ENCODE measurements at places on chromosomes 6 and 20.

- peak; percentile 19 for DNase-seq
Measured at GRCh38 chr6:116016846-116017545, 43.7 kb downstream of the FRK start.

- no peak for DNase-seq
Measured at GRCh38 chr6:28351493-28351925, 1.8 kb downstream of the ZKSCAN3 start.

DNA sequence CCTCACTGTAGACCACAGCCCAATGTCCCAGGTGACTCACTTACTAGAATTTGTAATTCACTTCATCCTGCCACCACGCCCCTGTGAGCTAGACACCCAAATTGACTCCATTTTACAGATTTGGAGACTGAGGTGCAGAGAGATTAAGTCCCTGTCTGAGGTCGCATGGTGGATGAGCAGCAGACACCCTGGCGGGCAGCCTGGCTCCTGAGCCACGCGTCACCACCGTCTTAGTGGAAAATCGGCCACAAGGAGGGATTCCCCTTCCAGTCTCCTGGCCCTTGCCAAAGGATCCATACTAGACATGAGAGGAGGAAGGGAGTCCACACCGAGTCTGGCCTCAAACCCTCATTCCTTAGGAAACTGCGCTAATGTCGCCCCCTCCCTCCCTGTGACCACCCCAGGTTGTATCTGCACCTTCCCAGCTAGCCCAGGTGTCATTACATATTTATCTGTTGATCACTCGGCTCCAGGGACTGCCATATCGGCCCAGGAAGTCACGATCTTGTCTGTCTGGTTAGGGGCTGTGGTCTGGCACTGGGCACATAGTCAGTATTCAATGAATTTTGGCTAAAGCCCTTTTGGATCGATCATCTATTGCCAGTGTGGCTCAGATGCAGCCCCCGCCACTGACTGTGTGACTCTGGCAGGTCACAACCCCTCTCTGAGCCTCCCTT lies 25.7 kb upstream of the PTGIS start:
- DNase-seq = no peak

DNA sequence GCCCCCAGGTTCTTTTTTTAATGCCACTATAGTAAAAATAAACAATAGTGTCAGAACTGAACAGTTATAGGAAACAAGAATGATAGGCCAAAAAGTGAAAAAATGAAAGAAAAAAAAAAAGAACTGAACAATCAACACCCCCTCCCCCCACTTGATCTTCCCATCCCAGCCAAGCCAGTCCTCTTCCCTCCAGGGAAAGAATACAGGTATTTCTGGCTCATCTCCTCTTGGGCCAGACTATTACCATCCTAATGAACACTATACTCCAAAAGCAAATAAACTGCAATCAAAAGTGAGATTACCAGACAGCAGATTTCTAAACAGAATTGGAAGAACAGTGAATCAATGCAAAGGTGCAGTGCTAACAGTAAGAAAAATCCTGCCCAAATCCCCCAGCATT lies 21.3 kb upstream of the C20orf203 start:
- no peak for DNase-seq

DNA sequence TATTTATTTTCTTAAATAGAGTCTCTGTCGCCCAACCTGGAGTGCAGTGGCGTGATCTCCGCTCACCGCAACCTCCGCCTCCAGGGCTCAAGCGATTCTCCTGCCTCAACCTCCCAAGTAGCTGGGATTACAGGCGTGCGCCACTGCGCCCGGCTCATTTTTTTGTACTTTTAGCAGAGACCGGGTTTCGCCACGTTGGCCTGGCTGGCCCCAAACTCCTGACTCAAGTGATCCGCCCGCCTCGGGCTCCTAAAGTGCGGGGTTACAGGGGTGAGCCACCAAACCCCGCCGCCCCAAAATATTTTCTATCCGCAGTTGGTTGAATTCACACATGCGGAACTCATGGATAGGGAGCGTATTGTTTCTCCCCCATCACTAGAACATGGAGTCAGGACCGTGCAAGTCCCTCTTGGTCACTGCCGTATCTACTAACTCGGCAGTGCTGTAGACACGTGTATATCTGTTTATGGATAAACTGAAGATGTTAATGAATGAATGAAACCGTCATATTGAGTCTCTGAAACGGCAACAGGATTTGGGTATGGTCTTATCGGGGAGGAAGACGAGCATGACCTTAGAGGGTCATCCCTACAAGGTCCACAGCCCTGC lies 904 bp downstream of the MKKS start:
- DNase-seq = peak; percentile 35

DNA sequence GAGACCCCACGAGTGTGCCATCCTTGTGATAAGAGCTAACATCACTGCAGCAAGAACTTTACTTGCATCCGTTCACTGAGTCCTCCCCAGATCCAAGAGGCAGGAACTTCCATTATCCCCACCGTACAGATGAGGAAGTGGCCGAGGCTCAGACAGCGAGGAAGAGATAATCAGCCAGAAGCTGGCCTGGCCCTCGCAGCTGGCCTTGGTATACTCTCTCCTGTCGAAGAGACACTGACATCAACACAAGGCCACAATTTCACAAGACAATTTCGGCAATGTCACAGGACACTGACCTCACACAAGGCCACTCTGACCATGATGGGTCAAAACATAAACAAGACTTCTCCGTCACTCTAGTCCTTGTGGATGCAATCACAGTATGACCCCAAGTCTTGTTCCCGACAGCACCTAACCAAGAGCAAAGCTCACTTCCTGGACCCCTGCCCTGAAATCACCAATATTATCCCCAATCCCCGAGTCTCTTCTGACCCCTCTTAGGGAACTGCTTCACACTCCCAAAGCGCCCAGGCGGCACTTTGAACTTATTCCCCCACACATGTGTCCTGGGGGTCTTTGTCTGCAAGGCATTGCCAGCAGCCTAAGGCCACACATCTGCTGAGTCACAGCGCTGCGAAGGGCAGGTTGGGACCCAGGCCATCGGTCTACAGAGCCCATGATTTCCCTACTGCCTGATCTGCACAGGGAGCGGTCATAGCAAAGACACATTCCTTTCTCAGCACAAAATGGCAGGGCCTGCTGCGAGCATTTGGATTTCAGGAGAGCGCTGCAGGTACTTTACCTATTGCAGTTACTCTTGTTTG lies 14.8 kb upstream of the VAPB start:
- no peak for DNase-seq

- DNase-seq = no peak
Measured at GRCh38 chr20:49676581-49677291, 36.9 kb downstream of the B4GALT5 start.

DNA sequence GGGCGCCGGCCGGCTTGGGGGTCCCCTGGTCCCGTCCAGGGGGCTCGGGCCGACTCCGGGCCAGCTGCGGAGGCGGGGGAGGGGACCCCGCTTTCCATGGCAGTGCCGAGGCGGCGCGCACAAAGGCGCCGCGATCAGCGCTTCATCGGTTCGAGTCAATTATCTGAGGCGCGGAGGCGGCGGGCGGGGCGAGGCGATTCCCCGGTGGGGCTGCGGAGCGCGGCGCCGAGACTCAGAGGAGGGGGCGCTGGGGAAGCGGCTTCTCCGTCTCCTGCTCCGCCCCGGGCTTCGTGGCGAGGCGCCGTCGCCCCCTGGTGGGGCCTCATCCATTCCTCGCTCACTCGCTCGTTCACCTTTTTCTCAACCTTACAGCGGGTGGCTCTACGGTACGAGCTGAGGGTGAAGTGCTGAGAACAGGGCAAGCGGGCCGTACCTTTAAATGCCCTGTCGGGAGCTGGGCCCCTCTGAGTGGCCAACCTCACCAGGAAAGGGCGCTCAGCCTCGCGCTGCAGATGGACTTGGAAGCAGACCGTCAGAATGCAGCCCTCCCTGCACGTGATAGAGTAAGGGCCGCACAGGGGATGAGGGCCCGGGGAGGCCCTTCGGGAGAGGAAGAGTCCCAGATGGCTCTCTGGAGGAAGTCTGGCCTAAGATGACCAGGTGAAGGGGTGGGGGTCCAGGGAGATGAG lies 39.9 kb downstream of the SLC52A3 start:
- DNase-seq = peak; percentile 58

DNA sequence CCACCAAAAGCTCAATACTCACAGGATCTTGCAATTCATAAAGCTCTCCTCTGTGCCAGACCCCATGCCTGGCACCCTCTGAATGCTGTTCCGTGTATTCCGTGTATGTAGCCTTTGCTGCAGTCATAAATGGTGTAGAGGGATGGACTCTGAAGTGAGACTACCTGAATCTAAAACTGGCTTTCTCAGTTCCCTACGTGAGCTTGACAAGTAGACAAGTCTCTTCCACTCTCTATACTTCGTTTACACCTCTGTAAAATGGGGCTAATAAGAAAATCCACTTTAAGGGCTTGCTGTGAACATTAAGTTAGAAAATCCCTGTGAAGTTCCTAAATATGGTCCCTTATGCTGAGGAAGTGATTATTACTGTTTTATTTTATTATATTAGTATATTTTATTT lies 31.5 kb downstream of the PPP1R16B start:
- DNase-seq = no peak

DNA sequence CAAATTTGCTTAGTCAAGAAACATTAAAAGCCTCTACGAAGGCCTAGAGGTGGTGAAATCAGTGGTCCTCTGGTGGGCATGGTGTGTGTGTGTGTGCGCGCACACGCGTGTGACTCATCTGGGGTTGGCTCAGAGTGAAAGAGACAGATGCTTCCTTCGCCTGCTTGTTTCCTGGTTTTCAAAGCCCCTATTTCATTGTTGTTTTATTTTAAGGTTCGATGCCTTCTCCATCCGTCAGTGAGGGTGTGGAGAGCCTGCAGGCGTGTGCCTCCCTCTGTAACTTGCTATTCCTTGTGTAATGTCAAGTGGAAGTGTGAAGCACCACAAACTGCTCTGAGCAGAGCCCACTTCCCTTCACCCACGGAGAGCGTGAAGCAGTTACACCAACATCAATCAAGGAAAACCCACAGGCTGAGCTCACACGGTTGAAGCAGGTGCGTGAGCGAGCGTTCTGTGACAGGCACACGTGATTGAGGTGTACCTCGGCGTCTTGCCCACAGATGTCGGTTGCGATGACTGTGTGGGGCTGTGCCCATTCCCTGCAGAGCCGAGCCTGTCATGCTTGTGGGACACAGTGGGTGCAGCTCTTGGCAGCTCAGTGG lies 233.9 kb downstream of the PRL start:
- no peak for DNase-seq

GRCh38 chr6:63882208-63882607 lies 246.6 kb downstream of the PHF3 start:
- no peak for DNase-seq

GRCh38 chr6:159312206-159312605 lies 143.0 kb downstream of the FNDC1 start:
- no peak for DNase-seq

- no peak for DNase-seq
Measured at GRCh38 chr6:119250036-119250435, 99.5 kb downstream of the MAN1A1 start.

DNA sequence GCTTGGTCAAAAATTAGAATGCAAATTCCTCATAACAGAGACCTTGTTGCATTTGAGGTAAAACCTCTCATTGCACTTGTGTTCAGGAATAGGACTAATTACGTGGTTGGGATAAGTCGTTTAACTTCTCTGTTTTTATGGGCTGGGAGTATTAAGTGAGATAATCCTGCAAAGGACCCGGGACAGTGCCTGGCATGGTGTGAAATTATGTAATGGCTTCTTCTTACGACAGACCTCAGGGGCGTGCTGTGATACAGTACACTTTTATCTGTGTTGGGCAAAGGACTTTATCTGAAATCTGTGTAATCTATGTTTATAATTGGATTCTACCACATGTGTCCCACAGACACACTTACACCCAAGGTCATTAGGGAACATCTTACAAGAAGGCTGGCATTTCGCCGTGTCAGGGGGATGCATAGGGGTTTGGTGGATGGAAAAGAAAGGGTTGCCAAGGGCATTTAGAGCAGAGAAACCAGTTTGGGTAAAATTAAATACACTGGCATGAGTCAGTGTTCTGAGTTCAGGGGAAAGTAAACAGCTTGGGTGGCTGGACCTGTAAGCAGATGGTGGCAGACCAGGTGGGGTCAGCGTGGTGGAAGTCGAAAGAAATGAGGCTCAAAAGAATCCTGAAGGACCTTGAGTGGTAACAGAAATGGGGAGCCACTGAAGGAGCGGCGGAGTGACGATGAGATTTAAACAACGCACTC lies 17.2 kb upstream of the RTF2 start:
- no peak for DNase-seq

- DNase-seq = no peak
Measured at GRCh38 chr6:1313767-1314503, 2.0 kb downstream of the FOXQ1 start.

GRCh38 chr6:106063448-106063850 lies 22.7 kb upstream of the PRDM1 start:
- no peak for DNase-seq

GRCh38 chr6:13629459-13630116 lies 14.5 kb downstream of the NOL7 start:
- DNase-seq = no peak

GRCh38 chr20:33896509-33896908 lies 85.4 kb downstream of the CHMP4B start:
- DNase-seq = no peak

DNA sequence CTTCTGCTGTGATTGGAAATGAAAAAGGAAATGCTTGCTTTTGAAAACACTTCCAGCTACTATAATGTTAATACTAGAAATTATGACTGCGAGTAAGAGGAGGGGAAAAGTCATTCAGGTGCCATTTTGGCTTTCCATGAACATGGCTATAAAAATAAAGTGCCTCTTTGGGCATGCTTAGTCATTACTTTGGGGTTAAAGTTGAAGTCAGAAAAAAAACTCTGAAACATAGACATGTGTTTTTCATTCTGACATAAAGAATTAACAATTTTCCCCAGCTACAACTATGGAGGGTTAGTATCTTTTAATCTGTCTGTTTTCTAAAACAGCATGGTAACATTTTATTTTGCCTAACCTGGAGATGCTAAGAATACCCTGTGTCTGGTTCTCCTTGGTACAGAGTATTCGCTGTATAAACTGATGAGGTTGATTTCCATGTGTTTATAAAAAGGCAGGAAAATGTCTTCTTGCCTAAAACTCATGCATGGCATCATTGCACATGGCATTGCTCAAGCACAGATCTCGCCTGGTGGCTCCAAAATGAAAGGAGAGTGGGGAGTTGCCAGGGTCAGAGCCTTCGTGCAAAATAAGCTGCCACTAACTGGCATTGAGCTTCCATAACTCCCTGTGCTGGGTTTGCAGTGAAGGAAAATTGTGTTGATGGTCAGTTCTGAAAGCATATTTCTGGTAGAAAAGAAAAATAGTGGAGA lies 188.9 kb downstream of the KCNQ5 start:
- no peak for DNase-seq

GRCh38 chr20:57693002-57693582 lies 16.7 kb downstream of the PMEPA1 start:
- DNase-seq = no peak

DNA sequence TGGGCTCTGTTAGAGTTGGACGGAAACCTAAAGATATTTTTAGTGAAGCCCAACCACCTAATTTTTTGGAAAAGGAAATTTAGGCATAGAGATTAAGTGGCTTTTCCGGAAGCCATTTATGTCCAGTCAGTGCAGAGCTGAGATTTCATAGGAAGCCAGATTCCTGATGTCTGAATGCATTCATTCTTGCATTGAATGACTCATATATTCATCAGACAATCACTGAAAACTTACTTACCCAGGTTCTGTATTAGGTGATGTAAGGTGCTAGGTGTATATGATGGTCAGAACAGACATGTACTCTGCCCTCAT lies 4.1 kb downstream of the SH3BGRL2 start:
- DNase-seq = no peak
